ENCODE measurements at places on chromosomes 16 and 17.
A peak's percentile ranks its signal among the peaks of the same experiment; 100 is the strongest.

- no peak for DNase-seq
These were observed 199.1 kb downstream of the FOXL1 start for GRCh38 chr16:86777381-86777946.

DNA sequence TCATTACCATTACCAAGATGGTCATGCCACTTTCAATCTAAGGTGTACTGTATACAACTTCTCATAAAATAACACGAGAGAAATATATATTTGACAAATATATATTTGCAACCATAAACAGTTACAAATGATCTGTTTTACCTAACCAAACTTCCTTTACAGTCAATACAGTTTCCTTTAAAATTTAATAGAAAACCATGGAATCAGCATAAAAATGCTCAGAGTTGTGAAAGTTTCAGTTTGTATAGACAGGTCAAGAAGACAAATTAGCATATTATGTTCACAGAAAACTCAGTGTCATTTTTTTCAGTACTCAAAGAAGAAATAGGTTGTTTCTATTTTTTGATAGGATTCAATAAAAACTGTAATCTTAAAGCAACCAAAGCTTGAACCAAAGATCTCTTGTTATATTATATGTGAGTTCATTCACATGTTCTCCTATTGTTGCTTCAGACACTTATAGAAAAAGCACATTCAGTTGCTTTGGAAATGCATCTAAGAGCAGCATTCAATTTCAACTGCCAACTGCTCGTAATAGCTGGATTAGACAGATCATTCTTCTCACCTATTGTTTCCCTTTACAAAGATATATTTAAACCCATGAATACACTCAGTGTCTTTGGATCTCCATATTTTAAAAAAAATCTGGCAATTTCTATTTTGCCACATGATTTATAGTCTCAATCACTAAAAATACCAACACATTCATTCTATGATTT lies 15.1 kb downstream of the SSH2 start:
- no peak for DNase-seq

- no peak for DNase-seq
These were observed 133.6 kb downstream of the SNX11 start for GRCh38 chr17:48241131-48241591.

GRCh38 chr17:12507026-12507595 lies 158.6 kb upstream of the MYOCD start:
- no peak for DNase-seq

- peak; percentile 70 for DNase-seq
These were observed 170.2 kb downstream of the RAB11FIP4 start for GRCh38 chr17:31561469-31562375.

- DNase-seq: no peak
These were observed 82.9 kb downstream of the KSR1 start for GRCh38 chr17:27539152-27539551.

DNA sequence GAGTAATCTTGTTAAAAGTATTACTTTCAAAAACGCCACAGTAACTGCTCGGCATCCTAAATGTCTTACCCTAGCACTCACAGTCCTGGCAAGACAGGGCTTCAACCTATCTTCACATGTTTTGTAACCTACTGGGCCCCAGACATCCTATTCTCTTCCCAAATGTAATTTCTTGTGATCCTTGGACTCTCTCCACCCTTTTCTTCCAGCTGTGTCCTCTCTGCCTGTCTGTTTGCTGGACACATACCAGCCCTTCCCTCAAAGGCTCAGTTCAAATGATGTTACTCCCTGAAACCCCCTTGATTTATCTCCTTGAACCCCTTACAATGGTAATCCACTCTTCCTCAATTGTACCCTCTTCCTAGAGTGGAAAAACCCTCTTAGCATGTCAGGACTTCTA lies 60.1 kb upstream of the CNEP1R1 start:
- no peak for DNase-seq

DNA sequence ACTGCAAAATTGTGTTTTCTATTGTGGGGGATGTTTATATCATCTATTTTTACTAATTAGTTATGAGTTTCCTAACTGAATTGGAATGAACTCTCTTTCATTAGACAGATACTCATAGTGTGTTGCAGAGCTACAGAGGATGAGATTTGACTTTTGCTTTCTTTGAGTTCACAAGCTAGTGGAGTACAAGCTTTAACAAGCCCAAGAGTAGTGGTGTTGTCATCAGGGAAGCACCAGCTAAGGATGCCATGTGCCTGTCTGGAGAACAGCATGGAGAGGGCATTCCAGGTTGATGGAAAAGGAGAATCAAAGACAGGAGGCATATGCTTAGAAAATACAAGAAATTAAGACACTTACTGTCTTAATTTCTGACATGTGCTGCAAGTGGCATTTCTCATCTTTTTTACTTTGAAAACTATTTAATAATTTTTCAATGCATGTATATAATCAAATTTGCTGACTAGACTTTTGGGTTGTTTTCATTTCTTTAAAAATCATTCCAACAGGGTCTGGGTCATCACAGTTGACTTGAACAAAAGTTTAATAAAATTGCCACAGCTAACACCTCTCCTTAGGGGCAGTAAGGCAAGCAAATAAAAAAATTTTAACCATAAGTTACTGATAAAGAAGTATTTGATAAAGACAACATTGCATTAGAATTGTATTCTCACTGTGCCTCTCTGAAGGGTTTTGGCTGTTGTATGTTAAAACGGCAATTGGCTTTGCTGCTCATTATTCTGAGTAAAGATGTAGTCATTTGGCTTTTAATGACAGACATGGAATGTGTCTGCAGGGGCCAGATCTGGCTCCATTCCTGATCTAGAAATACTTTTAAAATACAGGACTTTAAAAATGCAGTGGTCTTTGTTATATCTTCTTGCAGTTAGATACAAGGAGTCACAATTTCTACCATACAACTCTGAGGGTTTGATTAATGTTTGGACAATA lies 323.7 kb upstream of the CDH11 start:
- no peak for DNase-seq

DNA sequence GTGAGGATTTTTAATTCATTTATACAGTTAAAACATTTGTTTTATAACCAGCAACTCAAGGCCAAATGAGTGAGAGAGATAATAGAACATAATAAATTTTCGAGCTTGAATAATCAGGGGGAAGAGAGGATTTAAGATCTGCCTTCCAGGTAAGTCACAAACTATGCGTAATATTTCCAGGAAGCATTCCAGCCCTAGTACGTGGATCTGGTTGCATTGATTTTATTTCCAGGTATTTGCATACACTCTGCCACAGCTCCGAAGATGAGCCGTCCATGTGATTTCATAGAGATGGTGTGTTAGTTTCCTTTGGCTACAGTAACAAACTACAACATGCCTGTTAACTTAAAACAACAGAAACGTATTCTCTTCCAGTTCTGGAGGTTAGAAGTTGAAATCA lies 3.5 kb downstream of the DYNLRB2 start:
- no peak for DNase-seq

GRCh38 chr17:21242780-21243515 lies 10.3 kb downstream of the NATD1 start:
- DNase-seq: no peak

DNA sequence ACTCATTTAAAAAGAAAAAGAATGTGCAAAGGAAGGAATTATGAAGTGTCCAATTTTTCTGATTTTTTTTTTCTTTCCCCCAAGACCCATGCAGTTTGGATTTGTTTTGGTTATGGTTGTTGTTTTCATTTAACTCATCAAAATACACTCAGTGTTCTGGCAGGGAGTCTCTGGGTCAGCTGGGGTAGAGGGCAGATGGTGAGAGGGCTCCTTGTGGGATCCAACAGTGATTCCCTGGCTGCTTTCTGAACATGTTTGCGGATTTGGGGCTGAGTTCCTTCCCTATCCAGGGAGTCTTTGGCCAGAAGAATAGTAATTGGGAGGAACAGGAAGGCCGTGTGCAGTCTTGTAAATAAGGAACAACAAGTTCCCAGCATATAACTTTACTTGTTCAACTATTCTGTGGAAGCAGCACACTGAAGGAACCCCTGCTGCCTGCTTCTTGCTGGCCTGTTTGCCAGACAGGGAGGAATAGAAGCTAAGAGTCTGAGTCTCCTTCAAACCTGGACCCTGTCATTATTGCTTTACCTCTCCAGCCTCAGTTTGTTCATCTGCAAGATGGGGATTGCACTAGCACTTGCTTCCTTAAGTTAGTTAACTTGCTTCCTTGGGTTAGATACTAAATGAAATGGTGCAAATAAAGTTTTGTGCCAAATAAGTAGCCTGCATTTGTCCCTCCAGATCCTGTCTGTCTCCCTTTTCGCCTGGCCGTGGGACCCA lies 32.1 kb downstream of the C17orf67 start:
- DNase-seq: no peak

- no peak for DNase-seq
These were observed 5.9 kb upstream of the SPAG7 start for GRCh38 chr17:4973256-4974114.

DNA sequence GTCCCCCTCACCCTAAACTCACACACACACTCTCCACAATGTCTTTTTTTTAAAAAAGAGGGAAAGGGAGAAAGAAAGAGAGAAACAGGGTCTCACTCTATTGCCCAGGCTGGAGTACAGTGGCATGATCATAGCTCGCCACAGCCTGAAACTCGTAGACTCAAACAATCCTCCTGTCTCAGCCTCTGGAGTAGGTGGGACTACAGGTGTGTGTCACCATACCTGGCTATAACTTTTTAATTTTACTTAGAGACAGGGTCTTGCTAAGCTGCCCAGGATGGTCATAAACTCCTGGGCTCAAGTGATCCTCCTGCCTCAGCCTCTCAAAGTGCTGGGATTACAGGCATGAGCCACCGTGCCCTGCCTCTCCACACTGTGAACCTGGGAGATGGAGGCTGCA lies 24.9 kb downstream of the LITAF start:
- no peak for DNase-seq

GRCh38 chr16:85354686-85355514 lies 242.6 kb upstream of the CIBAR2 start:
- no peak for DNase-seq

DNA sequence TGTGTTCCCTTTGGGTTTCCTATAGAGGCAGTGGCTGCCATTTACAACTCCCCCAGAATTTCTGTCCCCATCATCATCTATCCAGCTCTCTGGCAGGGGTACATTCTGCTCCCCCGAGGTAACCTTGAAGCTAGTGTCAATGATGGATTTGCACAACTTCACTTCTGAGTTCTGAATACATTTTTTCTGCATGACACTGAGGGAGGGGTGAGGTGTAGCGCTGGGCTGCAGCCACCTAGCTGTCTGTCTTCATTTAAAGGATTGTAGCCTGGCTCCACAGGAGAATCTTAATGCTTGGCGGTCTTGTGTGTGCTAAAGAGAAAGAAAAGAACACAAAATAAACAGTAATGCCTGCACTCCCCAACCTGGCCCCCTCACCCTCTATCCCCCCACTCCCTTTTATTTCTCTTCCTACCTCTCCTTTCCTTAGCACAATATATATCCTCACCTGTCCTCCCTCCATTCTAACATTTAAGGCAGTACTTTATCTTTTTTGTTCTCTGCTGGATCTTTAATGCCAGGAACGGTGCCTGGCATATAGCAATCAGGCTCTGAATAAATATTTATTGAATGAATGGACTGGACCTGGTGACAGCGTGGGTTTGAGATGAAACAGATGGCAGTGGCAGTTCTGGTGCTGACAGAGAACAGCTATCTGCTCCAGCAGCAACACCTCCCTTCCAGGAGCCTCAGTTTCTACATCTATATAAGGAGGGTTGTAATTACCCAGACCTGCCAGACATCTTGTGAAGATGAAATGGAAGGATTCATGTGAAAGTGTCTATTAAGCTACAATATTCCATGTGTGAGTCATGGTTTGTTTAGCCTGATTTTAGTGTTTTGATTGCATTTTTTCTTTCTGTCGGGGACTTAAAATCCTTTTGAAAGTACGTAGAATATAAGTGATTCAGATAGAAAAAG lies 163.5 kb upstream of the CDH11 start:
- no peak for DNase-seq

- DNase-seq: no peak
These were observed 4.2 kb downstream of the MFAP4 start for GRCh38 chr17:19382531-19383444.

- no peak for DNase-seq
These were observed 110.7 kb upstream of the FAM20A start for GRCh38 chr17:68711858-68712257.

DNA sequence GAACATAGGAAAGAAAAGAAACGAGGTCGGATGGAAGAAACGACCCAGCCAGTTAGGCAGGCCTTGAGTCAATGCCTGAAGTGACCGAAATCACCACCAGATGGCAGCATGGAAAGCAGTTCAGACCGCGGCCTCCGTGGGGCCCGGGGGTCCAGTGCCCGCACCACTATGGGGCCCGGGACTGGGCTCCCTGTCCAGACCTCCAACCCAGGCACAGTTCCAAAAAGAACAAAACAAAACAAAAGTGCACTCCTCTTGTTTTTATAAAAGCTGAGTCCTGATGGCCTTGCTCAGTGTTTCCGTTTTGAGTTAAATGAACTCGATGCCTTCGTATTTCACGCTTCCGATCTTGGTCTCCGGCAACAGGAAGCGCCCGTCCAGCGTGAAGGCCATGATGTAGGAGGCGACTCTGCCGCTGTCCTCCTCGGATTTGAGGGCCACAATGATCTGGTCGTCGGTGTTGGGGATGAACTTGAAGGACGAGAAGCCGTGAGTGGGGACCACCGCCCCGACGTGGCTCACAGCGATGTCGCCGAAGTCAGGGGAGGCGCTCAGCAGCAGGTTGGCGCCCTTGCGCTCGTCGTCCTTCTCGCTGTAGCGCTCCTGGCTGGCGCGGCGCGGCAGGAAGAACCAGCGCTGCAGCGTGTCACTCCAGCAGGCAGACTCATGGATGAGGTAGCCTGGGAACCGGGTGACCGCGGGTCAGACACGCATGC lies 13.7 kb upstream of the LGALS3BP start:
- peak; percentile 73 for DNase-seq

DNA sequence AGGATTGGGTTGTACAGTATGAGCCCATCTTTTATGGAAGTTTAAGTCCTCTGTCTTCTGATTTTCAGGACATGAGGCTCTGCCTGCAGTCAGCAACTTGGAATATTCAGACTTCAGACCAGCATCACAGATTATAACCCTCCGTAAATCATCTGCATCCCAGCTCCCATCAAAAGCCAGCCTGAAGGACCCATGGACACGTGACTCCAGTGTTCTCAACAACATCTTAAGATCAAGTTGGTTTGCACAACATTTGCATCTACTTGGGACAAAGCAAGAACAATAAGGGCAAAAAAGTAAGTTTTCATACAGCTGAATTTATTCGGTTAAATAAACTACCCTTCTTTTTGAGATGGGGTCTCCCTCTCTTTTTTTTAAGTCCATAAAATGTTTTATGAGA lies 12.7 kb downstream of the TMC5 start:
- DNase-seq: no peak
